MM.1S (cell line): ENCODE measurements at places on chromosomes 4 and X.

- H3K27ac ChIP-seq = no peak overlapping the region
- DNase-seq = no peak
- H3K36me3 ChIP-seq = no peaks in the 10 kb centered on the region
- no peak overlapping the region for H3K4me3 ChIP-seq
- no peaks in the 10 kb centered on the region for H3K27me3 ChIP-seq
These were observed 112.5 kb upstream of the STK26 start for GRCh38 chrX:131910586-131910985.

DNA sequence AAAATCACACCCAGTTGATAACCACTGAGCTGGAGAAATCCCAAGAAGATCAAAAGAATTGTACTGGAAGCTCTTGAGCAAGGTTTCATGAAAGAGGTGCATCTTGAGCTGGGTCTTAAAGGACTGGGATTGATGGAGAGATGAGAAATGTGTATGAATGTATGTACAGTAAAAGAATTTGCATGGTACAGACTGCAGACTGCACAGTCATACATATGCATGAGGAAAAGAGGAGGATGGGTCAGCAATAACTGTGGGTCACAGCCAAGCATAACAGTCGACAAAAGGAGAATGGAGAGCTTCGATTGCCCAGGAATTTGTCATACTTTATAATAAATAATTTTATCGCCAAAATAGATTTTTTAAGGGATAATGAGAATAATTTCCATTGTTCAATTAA is 4.8 kb upstream of the RELL1 start:
- H3K27me3 ChIP-seq = no peaks in the 10 kb centered on the region
- H3K4me1 ChIP-seq = no peaks in the 10 kb centered on the region
- no peak overlapping the region for H3K4me3 ChIP-seq
- H3K27ac ChIP-seq = no peak overlapping the region

GRCh38 chr4:14920237-14920636 is 82.0 kb upstream of the CPEB2 start:
- no peak for DNase-seq
- no peak overlapping the region for H3K4me3 ChIP-seq
- no peaks in the 10 kb centered on the region for H3K4me1 ChIP-seq

- H3K36me3 ChIP-seq = no peaks in the 10 kb centered on the region
- H3K27me3 ChIP-seq = no peaks in the 10 kb centered on the region
- peaks cover 26% of the 10 kb centered on the region for H3K4me1 ChIP-seq
- no peak overlapping the region for H3K4me3 ChIP-seq
These were observed 353.1 kb upstream of the BOD1L1 start for GRCh38 chr4:13980317-13981310.

DNA sequence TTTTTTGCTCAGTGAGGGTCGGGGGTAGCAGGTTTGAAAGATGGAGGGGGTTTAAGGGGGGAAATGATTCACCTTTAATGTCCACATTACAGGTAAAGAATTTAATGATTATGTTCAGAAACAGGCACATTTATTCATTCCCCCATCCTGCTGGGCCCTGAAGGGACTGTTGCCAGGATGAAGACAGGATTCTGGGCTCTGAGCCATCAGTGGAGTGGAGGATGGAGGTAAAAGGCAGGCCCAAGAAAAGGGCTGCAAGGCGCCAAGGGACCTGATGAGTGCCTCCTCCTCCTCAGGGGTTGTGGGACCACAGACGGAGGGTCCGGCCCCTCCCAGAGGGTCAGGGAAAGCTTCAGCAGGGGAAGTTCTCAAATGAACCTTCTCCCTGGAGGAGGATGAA is 40.4 kb upstream of the PROM1 start:
- H3K27me3 ChIP-seq = no peaks in the 10 kb centered on the region
- no peaks in the 10 kb centered on the region for H3K36me3 ChIP-seq
- H3K27ac ChIP-seq = no peak overlapping the region
- no peak overlapping the region for H3K4me3 ChIP-seq

DNA sequence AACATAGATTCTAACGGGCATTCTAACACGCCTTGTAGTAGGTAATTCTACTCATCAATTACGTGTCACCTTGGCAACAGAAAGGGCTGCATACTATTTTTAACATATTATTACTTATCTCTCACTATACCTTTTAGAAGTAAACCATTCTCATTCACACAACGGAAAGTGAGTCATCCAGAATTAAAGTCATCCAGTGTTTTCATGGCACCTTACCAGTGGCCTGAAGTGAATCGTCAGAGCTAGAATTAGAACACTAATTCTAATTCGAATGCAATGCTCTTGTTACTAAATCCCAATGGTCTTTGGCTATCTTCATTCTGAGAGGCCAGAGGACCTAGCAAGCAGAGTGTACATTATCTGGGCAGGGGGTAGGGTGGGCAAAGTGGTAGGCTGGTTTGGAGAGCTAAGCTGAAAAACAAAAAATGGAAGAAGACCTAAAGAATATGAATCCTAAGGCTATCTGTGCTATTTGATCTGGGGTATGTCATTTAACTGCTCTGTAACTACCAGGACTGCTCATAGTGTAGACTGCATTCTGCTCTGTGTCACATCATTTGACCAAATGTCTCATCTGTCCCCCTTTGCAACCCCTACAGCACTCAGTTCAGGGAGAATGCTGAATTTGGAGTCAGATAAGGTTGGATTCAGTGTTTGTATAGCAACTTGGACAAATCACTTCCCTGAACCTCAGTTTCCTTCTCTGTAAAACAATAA is 96.5 kb downstream of the HDAC8 start:
- H3K27ac ChIP-seq = no peak overlapping the region
- no peaks in the 10 kb centered on the region for H3K4me1 ChIP-seq
- no peak for DNase-seq
- H3K27me3 ChIP-seq = no peaks in the 10 kb centered on the region
- H3K36me3 ChIP-seq = no peaks in the 10 kb centered on the region
- no peak overlapping the region for H3K4me3 ChIP-seq

DNA sequence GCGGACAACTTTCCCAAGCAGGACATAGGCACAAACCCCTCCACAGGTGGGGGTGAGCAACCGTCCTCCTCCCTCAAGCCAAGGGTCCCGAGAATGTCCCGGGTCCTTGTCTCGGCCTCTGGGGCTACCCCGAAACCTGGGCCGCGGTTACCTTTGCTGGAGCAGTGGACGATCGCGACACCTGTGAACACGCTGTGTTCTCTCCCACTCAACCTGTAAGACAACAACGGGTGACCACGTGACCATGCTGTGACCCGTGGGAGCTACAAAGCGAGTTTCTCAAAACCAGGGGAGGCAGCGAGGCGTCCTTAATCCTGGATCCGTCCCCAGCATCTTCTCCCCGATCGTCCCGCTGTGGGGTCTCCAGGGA is 17.9 kb downstream of the ASMTL start:
- DNase-seq = no peak
- no peaks in the 10 kb centered on the region for H3K27me3 ChIP-seq
- no peaks in the 10 kb centered on the region for H3K4me1 ChIP-seq
- no peaks in the 10 kb centered on the region for H3K36me3 ChIP-seq
- no peak overlapping the region for H3K4me3 ChIP-seq

- no peaks in the 10 kb centered on the region for H3K36me3 ChIP-seq
- no peak overlapping the region for H3K27ac ChIP-seq
- no peaks in the 10 kb centered on the region for H3K27me3 ChIP-seq
- H3K4me1 ChIP-seq = no peaks in the 10 kb centered on the region
- DNase-seq = no peak
- no peak overlapping the region for H3K4me3 ChIP-seq
These were observed 144.0 kb upstream of the ADAMTS3 start for GRCh38 chr4:72712997-72713396.
